Left forelimb (tissue), 1 donor: ENCODE measurements at places on chromosomes 3 and 15.

- no peak for DNase-seq
These were observed 308.5 kb downstream of the SV2B start for GRCh38 chr15:91408476-91409076.

DNA sequence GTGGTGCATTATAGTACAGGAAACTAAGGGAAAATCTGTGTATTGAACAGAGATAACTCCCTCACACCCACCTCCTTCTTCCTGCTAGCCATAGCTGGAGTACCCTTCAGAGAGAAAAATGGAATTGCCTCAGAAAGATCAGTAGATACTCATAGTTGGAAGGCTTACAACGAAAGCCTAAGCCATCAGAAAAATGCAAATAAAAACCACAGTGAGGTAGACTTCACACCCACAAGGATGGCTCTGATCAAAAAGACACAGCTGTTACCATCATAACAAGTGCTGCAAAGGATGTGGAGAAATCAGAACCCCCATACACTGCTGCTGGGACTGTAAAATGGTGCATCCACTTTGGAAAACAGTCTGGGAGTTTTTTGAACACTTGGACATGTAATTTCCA is 7.4 kb upstream of the DLG1 start:
- no peak for DNase-seq

DNA sequence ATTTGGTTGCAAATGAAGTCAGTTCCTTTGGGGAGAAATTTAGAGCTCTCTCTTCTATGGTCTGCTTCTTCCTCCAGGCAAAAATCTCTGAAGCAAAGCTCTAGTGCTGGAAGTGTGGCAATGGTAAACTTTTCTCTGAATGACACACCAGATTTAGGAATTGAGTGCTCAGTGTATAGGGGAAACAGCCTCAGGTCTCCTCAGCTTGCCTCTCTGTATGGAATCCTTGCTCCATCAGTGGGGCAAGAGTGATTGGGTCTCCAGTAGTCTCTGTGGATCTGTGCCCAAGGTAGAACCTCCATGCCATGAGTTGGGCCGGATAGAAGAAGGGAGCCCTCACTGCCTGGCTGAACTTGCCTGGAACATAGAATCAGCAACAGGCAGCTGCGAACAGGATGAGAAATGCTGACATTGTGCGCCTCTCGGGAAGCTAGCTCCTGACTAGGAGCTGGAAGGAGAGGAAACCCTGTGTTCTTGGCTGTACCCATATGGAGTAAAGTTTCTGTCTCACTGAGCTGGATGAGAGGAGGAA is 156.1 kb downstream of the WNT7A start:
- no peak for DNase-seq

- no peak for DNase-seq
These were observed 749.8 kb upstream of the SGO1 start for GRCh38 chr3:20935791-20936190.

GRCh38 chr15:37880009-37880834 is 54.2 kb upstream of the TMCO5A start:
- no peak for DNase-seq

GRCh38 chr15:55496716-55497115 is 11.3 kb downstream of the DNAAF4 start:
- DNase-seq: no peak

- DNase-seq: peak; percentile 22
These were observed 164.2 kb downstream of the FEZF2 start for GRCh38 chr3:62209101-62209500.

GRCh38 chr3:126925411-126926171 is 57.3 kb upstream of the PLXNA1 start:
- no peak for DNase-seq

DNA sequence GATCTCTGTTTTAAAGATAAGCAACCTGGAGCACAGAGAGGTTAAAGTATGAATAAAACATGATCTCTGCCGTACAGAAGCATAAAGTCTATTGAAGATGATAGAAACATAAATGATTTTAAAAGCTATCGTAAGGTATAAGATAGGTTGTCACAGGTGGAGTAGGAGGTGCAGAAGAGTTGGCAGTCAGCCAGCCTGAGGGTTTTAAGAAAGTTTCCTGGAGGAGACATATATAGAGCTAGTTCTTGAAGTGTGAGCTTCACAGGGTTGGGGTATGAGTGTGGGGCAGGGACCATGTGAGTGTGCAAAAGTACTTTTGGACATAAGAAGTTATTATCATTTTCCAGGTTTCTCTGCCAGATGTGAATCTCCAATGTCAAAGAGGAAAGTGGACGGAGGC is 3.9 kb upstream of the FGF12 start:
- DNase-seq: no peak

DNA sequence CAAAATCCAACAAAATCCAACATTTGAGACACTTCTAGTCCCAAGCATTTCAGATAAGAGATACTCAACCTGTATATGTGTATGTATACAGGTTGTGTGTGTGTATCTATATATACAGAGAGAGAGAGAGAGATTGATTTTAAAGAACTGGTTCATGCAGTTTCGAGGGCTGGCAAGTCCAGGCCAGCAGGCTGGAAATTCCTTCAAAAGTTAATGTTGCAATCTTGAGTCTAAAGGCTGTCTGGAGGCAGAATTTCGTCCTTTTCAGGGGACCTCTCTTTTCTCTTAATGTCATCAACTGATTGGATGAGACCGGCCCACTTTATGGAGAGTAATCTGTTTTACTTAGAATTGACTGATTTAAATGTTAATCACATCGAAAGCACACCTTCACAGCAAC is 199.6 kb upstream of the IL12A start:
- DNase-seq: no peak

DNA sequence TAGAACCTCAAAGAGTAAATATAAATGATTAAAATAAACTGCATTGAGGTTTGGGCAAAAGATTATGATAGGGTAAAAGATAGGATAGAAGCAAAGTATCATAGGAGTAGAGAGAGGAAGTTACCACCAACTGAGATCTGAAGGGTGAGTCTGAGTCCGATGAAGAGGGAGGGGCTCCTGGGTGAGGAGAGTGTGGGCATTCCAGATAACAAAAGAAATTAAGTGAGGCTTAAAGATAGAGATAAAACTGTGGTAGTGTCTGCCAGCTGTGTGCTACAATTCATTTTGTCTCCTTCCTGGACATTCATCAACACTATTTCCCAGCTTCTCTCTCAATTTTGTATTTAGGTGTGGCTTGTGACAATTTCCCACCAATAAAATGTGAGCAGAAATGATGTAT is 343.0 kb upstream of the PLSCR5 start:
- no peak for DNase-seq

- no peak for DNase-seq
These were observed 397.1 kb upstream of the KCNMB2 start for GRCh38 chr3:178139116-178139515.

DNA sequence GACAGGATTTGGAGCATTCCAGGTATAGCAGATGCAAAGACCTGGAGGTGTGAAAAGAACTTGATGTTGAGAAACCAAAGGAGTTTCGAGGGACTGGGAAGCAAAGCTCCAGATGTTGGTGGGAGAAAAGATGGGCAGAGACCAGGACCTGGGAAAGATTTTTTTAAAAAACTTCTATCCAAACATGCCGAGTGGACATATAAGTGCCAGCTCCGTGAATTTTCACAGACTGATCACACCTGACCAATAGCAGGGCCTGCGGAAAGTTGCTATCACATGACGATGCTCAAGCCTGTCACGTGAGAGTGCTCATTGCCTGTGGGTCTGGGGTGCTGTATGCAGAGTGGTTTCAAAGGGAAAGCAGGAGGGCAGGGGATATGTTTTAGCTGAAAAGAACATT is 19.9 kb downstream of the SMAD6 start:
- DNase-seq: no peak

GRCh38 chr15:69476704-69477473 is 24.3 kb downstream of the RPLP1 start:
- no peak for DNase-seq

DNA sequence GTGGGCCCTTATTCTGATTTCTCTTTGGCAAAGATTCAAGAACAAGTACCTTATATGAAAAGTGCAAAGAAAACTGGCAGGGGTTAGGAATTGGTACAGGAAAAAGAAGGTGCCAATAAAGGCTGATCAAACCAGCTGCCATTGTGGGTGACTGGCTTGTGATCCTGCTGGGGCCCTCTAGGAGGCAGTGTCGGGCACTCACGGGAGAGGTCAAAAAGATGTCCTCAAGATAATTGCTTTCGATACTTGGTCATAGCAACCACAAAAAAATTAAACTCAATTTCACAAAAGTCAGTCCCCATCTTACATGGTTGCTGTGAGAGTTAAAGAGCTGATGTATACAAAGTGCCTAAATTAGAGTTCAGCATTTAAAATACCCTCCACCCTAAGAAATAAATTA is 31.0 kb upstream of the CAV3 start:
- no peak for DNase-seq
